NK-92 treated with Interleukin-12 subunit alpha and Interleukin-12 subunit beta, amount 100 ng/mL, for 24 hours (cell line): ENCODE measurements at places on chromosomes 11 and 22.
A peak's percentile ranks its signal among the peaks of the same experiment; 100 is the strongest.

- DNase-seq, result no peak
Measured at GRCh38 chr11:12829131-12829530, 154.9 kb downstream of the TEAD1 start.

GRCh38 chr22:42581762-42582716 is 28.3 kb downstream of the SERHL2 start:
- peak; percentile 51 for DNase-seq

DNA sequence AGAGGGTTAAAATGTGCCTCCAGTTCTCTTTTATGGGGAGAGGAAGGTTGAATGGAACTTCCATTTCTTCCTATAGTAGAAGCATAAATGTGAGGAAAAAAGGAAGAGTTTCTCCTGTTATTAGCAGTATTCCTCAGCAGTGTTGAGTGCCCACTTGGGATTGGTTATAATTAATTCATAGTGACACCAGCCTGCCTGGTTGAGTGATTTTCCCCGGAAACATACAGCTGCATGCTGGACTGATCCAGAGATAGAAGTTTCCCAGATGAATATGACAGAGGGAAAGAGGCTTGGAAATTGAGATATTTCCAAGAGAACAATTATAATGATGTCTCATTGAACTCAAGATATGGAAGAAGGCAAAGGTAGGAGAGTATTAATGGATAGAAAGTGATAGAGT is 28.3 kb downstream of the RAB39A start:
- DNase-seq, result no peak

- DNase-seq, result no peak
Measured at GRCh38 chr22:29947410-29948384, 64.7 kb downstream of the MTMR3 start.

- DNase-seq, result no peak
Measured at GRCh38 chr22:45564349-45565030, 61.8 kb downstream of the FBLN1 start.

GRCh38 chr11:35951680-35952079 is 7.8 kb downstream of the LDLRAD3 start:
- no peak for DNase-seq

DNA sequence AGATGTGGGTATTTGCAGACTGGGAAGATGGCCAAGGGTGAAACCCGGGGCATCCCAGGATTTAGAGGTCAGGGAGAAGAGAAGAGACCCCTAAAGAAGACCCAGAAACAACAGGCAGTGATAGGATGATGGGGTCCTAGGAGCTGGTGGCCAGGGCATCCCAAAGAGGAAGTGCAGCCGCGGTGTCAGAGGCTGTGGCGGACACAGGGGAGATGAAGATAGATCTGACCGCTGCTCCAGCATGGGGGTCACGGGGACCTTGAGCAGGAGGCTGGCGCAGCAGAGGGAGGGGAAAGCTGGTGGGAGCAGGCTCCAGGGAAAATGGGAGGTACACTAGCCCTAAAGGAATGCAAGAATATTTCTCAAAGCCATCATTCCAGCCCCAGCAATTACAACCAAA is 47.3 kb downstream of the CTTN start:
- no peak for DNase-seq

GRCh38 chr22:49716441-49716840 is 111.2 kb downstream of the BRD1 start:
- no peak for DNase-seq

DNA sequence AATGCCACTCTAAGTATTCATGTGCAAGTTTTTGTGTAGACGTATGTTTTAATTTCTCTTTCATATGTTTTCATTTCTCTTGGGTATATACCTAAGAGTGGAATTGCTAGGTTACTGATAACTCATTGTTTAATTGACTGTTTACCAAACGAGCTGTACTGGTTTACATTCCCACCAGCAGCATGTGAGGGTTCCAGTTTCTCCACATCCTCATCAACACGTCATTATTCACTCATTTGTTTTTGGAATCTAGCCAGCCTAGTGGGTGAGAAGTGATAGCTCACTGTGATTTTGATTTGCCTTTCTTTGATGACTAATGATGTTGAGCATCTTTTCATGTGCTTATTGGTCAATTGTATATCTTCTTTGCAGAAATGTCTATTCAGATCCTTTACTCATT is 4.0 kb downstream of the ANKRD13D start:
- no peak for DNase-seq

GRCh38 chr22:46069521-46070214 is 80.7 kb upstream of the PPARA start:
- DNase-seq, result no peak

DNA sequence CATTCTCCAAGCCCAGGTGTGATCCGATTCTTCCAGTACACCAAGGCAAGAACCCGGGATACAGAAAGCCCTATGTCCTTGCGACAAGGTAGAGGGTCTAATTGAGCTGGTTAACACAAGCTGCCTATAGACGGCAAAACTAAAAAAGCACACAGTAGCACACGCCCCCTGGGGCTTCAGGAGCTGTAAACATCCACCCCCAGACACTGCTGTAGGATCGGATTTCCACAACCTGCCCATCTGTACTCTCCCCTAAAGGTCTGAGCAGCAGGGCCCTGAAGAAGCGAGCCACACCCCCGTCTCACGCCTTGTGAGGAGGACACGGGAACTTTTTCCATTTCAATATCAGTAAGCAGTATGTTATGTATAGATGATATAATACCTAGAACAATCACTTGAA is 624.7 kb downstream of the BUD13 start:
- DNase-seq, result no peak

GRCh38 chr11:16632295-16633200 is 105.9 kb upstream of the C11orf58 start:
- DNase-seq, result no peak

- no peak for DNase-seq
Measured at GRCh38 chr11:69120096-69120875, 35.4 kb upstream of the SMIM38 start.

- no peak for DNase-seq
Measured at GRCh38 chr11:66279092-66279734, 1.2 kb downstream of the CNIH2 start.

GRCh38 chr11:35313066-35313759 is 106.1 kb downstream of the SLC1A2 start:
- no peak for DNase-seq

- DNase-seq, result no peak
Measured at GRCh38 chr11:19536131-19536530, 176.5 kb upstream of the NAV2 start.

DNA sequence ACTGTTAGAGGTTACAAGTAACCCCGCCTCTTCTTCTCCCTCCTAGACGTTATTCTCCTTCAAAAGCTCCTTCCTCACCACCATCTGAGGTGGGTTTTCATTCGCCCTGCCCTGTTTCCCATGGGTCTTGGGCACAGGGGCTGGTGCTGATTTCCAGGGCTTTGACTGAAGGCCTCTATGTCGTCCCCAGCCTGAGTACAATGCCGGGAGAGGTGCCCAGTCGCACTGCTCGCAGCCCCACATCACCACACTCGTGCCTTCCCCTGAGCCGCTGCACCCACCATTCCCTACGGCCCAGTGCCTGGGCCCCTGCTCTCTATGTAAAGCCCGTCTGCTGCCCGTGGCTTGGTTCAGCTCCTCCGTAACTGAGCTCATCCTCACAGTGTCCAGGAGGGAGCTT is 169.8 kb downstream of the DSCAML1 start:
- no peak for DNase-seq

- DNase-seq, result no peak
Measured at GRCh38 chr11:637333-637592, 194 bp downstream of the DRD4 start.

DNA sequence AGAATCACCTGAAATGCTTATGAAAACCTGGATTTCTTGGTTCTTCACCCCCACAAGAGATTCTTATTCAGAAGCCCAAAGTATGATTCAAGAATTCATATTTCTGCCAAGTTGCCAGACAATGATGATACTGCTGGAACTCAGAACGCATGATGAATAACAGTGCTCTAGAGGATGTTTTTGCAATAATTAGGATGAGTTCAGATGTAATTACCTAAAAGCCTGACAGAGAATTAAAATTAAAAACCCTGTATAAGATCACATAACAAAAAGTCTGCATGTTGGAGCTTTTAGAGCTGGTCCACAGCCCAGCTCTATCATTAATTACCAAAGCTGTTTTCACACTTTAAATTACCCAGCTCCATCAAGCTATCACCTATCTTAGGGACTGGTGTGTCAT is 211.8 kb downstream of the LUZP2 start:
- no peak for DNase-seq

- DNase-seq, result no peak
Measured at GRCh38 chr22:31346733-31347250, 646 bp upstream of the PATZ1 start.

DNA sequence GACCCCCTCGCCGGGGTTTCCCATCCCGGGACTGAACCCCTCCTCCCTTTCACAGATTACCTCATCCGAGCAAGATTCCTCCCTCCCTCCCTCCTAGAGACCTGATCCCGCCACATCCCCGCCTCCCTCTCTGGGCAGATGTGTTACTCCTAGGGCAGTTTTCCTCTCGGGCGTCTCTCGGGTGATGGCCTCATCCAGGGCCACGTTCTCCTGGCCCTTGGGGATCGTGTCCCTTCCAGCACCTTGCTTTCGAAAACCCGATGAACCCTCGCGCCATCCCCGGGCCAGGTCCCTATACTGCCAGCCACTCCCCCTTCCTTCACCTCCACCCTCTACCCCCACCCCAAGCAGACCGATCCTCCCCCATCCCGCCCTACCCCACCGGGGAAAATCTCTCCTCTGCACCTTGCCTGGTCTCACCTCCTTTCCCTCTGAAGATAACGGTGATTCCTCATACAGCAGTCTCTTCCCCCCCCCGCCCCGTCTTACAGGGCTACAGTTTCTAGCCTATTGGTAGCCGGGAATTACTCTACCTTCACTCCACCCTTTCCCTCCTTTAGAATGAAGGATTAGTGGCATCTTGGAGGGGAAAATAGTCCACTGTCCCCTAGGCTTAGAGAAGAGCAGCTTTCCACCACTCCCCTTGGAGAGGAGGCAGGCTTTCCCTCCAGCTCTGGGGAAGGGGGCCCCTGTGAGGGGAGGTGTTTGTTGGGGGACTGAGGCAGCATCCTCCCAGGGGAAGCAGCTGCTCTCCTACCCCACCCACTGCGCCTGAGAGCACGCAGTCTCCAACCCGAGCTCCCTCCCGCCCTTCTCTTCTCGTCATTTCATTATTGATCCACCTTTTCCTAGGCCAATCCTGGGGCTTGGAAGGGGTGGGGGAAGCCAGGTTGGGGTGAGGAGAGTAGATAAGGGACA is 1.2 kb downstream of the KMT2A start:
- DNase-seq, result peak; percentile 51

- no peak for DNase-seq
Measured at GRCh38 chr11:36399745-36400144, 103.7 kb downstream of the PRR5L start.

DNA sequence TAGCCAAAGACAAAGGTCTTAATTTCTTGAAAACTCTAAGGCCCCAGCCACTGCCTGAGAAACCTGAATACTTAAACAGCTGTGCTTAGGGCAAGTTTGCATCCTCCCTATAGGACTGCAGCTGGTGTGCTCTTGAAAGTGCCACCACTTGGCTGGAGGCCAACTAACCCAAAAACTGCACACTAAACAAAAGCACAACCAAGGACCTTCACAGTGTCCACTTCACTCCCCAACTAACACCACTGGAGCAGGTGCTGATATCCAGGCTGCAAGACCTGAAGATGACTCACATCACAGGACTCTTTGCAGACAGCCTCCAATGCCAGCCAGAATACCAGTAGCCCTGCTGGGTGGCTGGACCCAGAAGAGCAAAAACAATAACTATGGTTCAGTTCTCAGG is 357.7 kb upstream of the ARHGAP42 start:
- no peak for DNase-seq

DNA sequence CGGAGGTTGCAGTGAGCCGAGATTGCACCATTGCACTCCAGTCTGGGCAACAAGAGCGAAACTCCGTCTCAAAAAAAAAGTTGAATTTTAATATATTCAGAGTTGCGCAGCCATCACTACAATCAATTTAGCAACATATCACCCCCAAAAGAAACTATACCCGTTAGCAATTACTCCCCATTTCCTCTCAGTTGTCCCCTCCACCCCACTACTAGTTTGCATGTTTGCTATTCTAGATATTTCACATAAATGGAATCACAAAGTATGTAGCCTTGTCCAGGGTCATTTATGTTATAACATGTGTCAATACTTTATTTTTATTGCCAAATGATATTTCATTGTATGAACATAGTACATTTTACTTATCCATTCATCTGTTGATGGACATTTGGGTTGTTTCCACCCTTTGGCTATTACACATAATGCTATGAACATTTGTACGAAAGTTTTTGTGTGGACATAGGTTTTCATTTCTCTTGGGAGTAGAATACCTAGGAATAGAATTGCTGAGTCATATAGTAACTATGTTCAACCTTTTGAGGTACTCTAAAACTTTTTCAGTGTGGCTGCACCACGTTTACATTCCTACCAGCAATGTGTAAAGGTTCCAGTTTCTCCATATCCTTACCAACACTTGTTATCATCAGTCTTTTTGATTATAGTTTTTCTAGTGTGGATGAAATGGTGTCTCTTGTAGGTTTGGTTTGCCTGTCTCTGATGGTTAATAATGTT is 2.2 kb downstream of the ZNF143 start:
- no peak for DNase-seq

GRCh38 chr11:73753938-73754337 is 6.9 kb downstream of the RAB6A start:
- no peak for DNase-seq

DNA sequence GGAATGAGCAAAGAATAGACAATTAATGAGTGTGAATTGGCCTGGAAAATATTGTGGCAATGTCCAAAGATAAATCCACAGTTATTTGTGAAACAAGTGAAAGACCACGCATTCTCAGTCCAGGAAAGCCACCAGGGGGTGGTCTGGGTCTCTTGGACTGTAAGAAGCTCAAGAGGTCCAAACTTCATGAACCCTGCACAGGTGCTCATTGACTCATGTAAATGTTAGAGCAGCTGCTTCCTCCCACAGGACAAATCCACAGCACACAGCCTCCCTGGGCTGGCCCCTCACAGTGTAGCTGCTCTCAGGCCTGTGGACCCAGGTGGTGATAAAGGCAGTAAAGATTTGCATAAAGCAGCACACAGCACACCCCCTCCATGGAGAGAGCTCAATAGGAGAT is 114.0 kb downstream of the ZNF280B start:
- DNase-seq, result no peak

GRCh38 chr22:20587206-20587958 is 80.0 kb downstream of the MED15 start:
- DNase-seq, result no peak

- DNase-seq, result no peak
Measured at GRCh38 chr11:35654711-35655110, 7.9 kb upstream of the TRIM44 start.

GRCh38 chr11:120801801-120802689 is 221.9 kb upstream of the TBCEL start:
- DNase-seq, result peak; percentile 20

- DNase-seq, result peak; percentile 2
Measured at GRCh38 chr22:25448435-25449051, 115.9 kb upstream of the GRK3 start.
